ENCODE measurements at places on chromosomes 6 and 20. TPM values are rescaled to one million over a fixed set of nuclear protein-coding genes. Genes with fewer than 3 reads are reported as not detected.

The ERVFRD-1 gene
- total RNA-seq, result 0.29 TPM

The NMBR gene
- total RNA-seq, result not detected

The OOEP gene
- not detected for total RNA-seq

The ZNF311 gene
- 2.9 TPM for total RNA-seq

- H3K27ac ChIP-seq, result peak overlapping the region; percentile 99
- H3K4me3 ChIP-seq, result no peak overlapping the region
- H3K27me3 ChIP-seq, result no peaks in the 10 kb centered on the region
- no peaks in the 10 kb centered on the region for H3K36me3 ChIP-seq
- H3K4me1 ChIP-seq, result peaks cover 93% of the 10 kb centered on the region
Observed at GRCh38 chr20:6699921-6700562, 67.4 kb upstream of the BMP2 start.

DNA sequence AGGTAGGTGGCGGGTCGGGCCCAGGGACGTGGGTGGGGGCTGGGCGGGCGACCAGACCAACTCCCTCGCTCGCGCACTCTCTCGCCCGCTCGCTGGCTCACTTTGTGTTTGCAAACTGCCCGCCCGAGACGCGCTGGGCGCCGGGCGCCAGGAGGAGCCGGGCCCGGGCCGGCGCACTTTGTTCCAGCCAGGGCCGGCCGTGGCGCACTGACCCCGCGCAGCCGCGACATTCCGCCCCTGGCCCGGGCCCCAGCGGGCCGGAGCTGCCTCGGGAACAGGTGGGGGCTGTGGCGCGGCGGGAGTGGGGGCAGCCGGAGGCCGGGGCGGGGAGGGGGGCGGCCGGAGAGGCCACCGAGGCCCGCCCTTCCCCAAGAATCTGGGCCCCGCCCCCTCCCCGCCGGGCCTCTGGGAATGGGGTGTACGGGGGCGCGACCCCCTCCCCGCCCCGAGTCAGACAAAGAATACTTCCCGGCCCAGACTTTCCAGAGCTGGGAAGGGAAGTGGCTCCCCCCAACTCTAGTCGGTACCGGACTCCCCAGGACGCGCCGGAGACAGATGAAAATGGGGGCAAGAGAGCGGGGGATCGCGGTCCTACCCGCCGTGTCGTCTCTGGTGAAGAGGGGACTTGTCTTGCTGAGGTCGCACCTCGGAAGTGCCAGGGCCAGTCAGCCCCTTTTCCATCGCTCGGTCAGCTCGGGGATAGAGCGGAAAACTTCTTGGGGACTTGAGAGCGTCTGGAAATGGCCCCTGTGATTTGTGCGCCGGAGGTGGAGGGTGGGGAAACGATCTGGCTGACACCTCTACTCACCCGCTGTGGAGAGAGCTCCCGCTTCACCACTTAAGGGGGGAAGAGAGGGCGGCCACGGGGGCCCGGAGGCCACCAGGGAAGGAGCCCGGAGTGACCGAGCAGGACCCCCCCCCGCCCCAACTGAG, 951 bp downstream of the FOXP4 start:
- H3K4me3 ChIP-seq, result peak overlapping the region; percentile 95
- no peak overlapping the region for H3K27ac ChIP-seq
- H3K36me3 ChIP-seq, result peaks cover 6% of the 10 kb centered on the region
- DNase-seq, result no peak

GRCh38 chr6:56637640-56638039, 5.0 kb downstream of the DST start:
- no peaks in the 10 kb centered on the region for H3K27me3 ChIP-seq
- no peak overlapping the region for H3K4me3 ChIP-seq
- no peak overlapping the region for H3K27ac ChIP-seq

DNA sequence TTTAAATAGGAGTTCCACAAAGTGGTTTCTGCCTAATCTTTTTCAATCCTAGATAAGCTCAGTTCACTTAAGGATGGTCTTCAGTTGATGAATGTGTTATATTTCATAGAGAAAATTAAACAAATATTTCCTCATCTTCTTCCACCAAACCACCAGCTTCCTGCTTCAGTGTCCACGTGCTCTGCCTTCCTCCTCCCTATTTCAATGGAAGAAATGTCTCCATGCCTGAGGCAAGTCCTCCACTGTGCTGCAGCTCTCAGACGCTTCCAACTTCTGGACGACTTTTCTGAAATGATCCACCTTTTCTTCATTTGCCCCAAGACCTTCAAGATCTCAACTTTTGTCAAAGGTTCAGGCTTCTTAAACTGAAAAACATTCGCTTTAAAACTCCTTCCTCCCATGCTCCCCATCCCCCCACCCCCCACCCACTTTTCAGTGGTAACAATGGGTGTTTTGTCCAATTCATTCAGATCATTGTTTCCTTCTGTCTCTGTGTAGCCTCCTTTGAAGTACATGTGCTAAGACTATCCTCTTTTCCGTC, 25.3 kb upstream of the FABP7 start:
- no peak for DNase-seq
- no peak overlapping the region for H3K27ac ChIP-seq
- no peak overlapping the region for H3K4me3 ChIP-seq
- no peaks in the 10 kb centered on the region for H3K27me3 ChIP-seq
- H3K4me1 ChIP-seq, result peaks cover 28% of the 10 kb centered on the region
- no peaks in the 10 kb centered on the region for H3K36me3 ChIP-seq

The TUBB2B gene
- 150 TPM for total RNA-seq

DNA sequence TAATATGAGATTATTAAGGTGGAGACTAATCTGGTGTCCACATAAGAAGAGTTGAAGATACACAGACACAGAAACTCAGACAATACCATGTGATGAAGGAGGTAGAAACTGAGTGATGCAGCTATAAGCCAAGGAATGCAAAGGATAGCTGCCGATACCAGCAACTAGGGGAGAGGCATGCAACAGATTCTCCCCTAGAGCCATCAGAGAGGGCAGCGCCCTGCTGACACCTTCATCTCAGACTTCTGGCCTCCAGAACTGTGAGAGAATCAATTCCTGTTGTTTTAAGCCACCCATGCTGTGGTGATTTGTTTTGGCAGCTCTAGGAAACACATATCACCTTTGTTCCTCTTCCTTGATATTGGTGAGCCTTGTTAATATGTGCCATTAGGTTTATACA, 41.5 kb downstream of the STXBP5 start:
- H3K27me3 ChIP-seq, result no peaks in the 10 kb centered on the region
- no peak overlapping the region for H3K27ac ChIP-seq
- H3K36me3 ChIP-seq, result no peaks in the 10 kb centered on the region
- H3K4me1 ChIP-seq, result no peaks in the 10 kb centered on the region
- no peak for DNase-seq

The RALGAPB gene
- 69.1 TPM for total RNA-seq

DNA sequence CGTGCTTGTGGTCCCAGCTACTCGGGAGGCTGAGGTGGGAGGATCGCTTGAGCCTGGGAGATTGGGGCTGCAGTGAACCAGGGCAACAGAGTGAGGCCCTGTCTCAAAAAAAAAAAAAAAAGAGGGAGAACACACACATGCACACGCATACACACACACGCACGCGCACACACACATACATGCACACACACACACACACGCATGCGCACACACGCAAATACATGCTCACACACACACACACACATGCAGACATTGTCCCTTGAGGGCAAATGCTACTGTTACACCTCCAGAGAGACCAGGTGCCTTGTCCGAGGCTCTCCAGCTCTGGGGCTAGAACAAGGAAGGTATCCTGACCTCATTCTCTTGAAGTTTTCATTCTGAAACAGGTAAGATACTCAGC, 64.5 kb downstream of the RAB44 start:
- H3K27me3 ChIP-seq, result no peaks in the 10 kb centered on the region
- H3K4me1 ChIP-seq, result no peaks in the 10 kb centered on the region
- no peaks in the 10 kb centered on the region for H3K36me3 ChIP-seq
- no peak for DNase-seq
- H3K4me3 ChIP-seq, result no peak overlapping the region

- DNase-seq, result no peak
- no peaks in the 10 kb centered on the region for H3K36me3 ChIP-seq
- no peaks in the 10 kb centered on the region for H3K4me1 ChIP-seq
- H3K27me3 ChIP-seq, result no peaks in the 10 kb centered on the region
- H3K4me3 ChIP-seq, result no peak overlapping the region
Observed at GRCh38 chr6:85124472-85125354, 325.2 kb upstream of the NT5E start.

- H3K4me1 ChIP-seq, result peaks cover 20% of the 10 kb centered on the region
- H3K36me3 ChIP-seq, result no peaks in the 10 kb centered on the region
- DNase-seq, result no peak
- H3K27me3 ChIP-seq, result no peaks in the 10 kb centered on the region
Observed at GRCh38 chr6:137964876-137965275, 97.8 kb downstream of the TNFAIP3 start.

The MUC21 gene
- total RNA-seq, result not detected

DNA sequence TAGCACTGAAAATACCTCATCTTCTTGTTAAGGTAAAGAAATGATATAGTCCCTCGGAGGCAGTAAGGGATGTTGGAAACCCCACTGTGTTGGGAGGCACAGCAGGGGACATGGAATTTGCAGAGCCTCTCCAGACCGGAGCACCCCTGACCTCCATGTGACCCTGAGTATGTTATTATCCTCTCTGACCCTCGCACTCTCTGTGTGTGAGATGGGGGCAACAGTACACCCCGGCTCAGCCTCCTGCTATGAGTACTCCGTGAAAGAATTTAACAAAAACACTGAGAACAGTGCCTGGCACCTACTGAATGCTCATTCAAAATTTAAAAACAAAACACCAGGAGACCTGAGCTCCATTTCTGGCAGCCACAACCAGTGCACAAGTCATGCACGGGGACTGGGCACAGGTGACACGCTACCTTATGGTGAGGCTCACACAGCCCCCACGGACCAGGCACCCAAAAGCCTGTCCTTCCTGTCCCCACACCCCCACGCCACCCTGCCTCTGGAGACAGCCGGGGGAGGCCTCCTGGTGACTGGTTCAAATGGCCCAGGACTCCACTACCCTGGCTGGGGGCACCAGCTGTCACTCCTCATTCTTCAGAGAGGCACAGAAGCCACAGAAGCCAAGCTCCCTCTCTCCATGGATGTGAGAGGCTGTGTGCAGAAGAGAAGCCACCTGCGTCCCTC, 6.1 kb downstream of the NINL start:
- no peaks in the 10 kb centered on the region for H3K36me3 ChIP-seq
- H3K4me1 ChIP-seq, result no peaks in the 10 kb centered on the region
- no peaks in the 10 kb centered on the region for H3K27me3 ChIP-seq
- H3K4me3 ChIP-seq, result no peak overlapping the region
